Keratinocyte (primary cell): ENCODE measurements at places on chromosomes 5 and 9. TPM values are rescaled to one million over a fixed set of nuclear protein-coding genes. Genes with fewer than 3 reads are reported as not detected.

The CENPK gene
- 3.2 to 15.4 TPM (median 7.4 TPM) in 3 replicates for polyA plus RNA-seq

The TLR4 gene
- polyA plus RNA-seq, result 0.05 to 0.09 TPM (median 0.07 TPM) in 3 replicates

The PPP3R2 gene
- polyA plus RNA-seq, result not detected in 3 replicates

The DROSHA gene
- polyA plus RNA-seq, result 22.2 to 39.9 TPM (median 35.2 TPM) in 3 replicates

The C9orf152 gene
- 0.01 TPM in 1 of 3 replicates, not detected in the others for polyA plus RNA-seq

DNA sequence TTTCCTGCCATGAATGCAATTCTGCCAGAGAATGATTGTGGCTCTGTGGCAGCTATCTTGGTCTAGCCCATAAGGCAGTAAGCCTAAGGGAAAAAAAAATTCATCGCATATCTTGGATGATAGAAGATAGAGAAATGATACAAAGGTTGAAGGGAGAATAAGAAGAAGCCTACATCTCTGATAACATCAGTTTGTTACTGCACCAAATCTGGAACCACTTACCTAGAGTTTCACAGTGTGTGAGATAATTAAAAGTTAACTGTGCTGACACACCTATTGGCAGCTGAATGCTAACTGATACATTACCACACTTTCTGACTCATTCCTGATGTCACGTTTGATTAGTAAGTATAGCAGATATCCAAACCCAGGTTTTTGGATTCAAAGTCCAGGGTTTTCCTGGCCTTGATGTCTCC is 91.6 kb upstream of the TAF11L2 start:
- no peaks in the 10 kb centered on the region for H3K27me3 ChIP-seq
- H3K36me3 ChIP-seq, result no peaks in the 10 kb centered on the region
- peak overlapping the region; percentile 92 for H3K27ac ChIP-seq
- no peak overlapping the region for H3K4me3 ChIP-seq

DNA sequence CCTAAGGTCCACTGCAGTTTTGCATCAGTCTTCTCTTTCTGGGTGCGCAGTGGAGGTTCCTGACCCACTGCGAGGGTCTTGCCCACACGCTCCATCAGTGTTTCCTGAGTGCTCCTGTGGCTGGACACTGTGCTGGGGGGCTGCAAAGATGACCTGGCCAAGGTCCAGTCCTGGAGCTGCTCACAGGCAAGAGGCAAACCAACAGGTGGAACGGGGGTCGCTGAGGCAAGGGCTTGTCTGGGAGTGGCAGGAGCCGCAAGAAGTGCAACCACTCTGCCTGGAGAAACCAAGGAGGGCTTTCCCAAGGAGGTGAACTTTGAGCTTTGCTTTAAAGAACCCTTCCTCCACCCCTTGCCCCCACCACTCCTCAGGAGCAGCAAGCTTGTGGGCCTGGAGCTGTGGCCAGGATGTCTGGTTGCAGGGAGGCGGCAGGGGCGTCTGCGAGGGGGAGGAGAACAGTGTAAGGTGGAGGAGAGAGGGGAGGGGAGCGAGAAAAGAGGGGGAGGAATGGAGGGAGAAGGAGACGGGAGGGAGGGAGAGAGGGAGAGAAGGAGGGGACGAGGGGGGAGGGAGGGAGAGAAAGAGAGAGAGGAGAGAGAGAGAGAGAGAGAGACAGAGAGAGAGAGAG is 444 bp upstream of the CPLX2 start:
- DNase-seq, result no peak
- H3K4me3 ChIP-seq, result no peak overlapping the region
- no peaks in the 10 kb centered on the region for H3K4me1 ChIP-seq
- H3K36me3 ChIP-seq, result no peaks in the 10 kb centered on the region
- no peak overlapping the region for H3K27ac ChIP-seq

GRCh38 chr9:96062854-96063253 is 187.4 kb downstream of the ERCC6L2 start:
- no peak overlapping the region for H3K27ac ChIP-seq
- H3K36me3 ChIP-seq, result no peaks in the 10 kb centered on the region
- H3K4me1 ChIP-seq, result peaks cover 4% of the 10 kb centered on the region

DNA sequence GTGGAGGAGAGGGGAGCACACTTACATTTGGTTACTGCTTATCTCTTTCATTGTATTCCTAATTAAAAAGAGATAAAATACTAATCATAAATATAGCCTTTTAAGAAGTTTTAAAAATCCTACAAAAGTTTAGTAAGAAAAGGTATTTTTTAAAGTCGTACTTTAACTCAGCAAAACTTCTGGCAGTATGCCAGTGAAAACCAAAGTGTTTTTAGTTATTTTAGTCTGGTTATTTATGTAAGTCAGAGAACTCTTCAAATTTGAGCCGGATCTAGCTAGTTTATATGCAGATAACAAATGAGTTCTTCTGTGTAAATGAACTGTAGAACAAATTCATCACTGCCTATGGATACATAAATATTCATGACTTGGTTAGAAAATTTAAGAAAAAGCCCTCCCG is 36.5 kb upstream of the ANKDD1B start:
- H3K27me3 ChIP-seq, result no peaks in the 10 kb centered on the region
- DNase-seq, result no peak
- no peak overlapping the region for H3K4me3 ChIP-seq
- H3K27ac ChIP-seq, result no peak overlapping the region
- no peaks in the 10 kb centered on the region for H3K4me1 ChIP-seq

DNA sequence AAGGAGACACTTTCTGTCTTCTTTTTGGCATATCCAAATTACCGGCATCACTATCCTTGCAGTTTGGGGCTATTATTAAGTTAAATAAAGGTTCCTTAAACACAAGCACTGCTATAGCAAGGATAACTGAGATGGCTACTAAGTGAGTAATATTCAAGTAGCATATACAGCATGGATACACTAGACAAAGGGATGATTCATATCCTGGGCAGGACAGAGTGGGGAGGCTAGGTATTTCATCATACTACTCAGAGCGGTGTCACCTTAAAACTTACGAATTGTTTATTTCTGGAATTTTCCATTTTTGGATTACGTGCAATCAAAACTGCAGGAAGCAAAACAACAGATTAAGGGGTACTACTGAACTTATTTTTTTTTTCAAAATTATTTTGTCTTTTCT is 54.1 kb downstream of the FER start:
- H3K36me3 ChIP-seq, result peaks cover 14% of the 10 kb centered on the region
- DNase-seq, result peak; percentile 49
- no peak overlapping the region for H3K4me3 ChIP-seq
- no peaks in the 10 kb centered on the region for H3K27me3 ChIP-seq

DNA sequence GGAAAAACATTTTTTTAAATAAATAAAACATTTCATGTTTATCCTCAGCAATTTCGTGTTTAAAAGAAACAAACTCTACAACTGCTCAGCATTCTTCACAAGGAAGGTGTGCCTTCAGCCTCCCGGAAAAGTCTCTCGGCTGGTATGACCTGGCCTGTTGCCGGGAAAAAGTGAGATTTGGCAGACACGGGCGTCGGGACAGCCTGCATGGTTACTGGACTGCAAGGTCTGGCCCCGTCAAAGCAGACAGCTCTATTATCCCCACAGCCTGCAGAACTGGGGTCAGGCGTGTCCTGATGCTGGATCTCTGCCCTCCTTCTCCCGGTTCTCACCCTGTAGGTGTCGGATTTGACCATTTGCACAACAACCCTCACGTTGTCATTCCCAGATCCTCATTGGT is 120.3 kb upstream of the SPATA31C2 start:
- H3K4me3 ChIP-seq, result no peak overlapping the region
- H3K36me3 ChIP-seq, result no peaks in the 10 kb centered on the region
- DNase-seq, result no peak
- no peaks in the 10 kb centered on the region for H3K27me3 ChIP-seq

DNA sequence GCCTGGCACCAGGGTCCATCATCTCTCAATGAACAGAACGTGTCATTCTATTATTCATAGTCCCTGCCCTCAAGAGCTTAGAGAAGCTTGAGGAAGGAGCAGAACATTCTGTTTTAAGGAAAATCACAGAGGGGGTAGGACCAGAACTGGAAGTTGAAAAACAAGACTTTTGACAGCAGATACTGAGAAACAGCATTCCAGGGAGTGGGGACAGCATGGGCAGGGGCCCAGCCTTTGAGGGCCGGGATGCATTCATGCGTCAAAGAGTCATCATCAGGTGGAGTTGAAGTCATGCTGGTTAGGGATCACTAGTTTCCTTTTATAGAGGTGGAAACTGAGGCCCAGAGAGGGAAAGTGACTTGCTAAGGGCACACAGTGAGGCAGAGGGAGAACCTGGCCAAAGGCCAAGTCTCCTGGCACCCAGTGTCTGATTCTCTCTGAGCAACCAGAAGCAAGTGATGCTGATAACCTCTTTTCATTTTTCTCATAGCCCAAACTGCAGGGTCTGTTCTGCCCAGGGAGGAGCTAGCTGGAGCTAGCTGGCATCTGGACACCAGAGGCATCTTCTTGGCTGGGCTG is 41.5 kb upstream of the STXBP1 start:
- H3K36me3 ChIP-seq, result peaks cover 8% of the 10 kb centered on the region
- no peaks in the 10 kb centered on the region for H3K27me3 ChIP-seq
- H3K4me1 ChIP-seq, result peaks cover 48% of the 10 kb centered on the region

DNA sequence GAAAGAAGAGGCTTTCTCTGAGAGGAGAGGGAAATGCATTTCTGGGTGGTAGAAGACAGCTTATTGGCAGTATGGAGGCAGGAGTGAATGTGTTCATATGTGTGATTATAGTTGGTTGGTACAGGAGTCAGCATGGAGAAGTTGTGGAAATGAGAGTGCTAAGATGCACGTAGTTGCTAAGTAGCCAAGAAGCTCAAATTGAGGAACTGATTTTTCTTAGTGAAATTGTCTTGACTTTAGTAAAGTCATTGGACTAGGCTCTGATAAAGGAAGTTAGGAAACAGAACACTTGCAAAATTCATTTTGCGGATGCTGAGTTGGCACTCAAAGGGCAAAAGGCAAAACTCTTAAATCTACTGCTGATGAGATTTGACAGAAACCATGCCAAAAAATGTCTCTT is 158.9 kb upstream of the VCAN start:
- H3K4me1 ChIP-seq, result no peaks in the 10 kb centered on the region
- H3K36me3 ChIP-seq, result no peaks in the 10 kb centered on the region
- no peak overlapping the region for H3K4me3 ChIP-seq
- no peaks in the 10 kb centered on the region for H3K27me3 ChIP-seq
- DNase-seq, result no peak
- H3K27ac ChIP-seq, result no peak overlapping the region

GRCh38 chr9:16203729-16204573 is 651.1 kb downstream of the CCDC171 start:
- H3K36me3 ChIP-seq, result no peaks in the 10 kb centered on the region
- H3K4me3 ChIP-seq, result no peak overlapping the region
- DNase-seq, result no peak
- peaks cover 12% of the 10 kb centered on the region for H3K4me1 ChIP-seq
- no peak overlapping the region for H3K27ac ChIP-seq

DNA sequence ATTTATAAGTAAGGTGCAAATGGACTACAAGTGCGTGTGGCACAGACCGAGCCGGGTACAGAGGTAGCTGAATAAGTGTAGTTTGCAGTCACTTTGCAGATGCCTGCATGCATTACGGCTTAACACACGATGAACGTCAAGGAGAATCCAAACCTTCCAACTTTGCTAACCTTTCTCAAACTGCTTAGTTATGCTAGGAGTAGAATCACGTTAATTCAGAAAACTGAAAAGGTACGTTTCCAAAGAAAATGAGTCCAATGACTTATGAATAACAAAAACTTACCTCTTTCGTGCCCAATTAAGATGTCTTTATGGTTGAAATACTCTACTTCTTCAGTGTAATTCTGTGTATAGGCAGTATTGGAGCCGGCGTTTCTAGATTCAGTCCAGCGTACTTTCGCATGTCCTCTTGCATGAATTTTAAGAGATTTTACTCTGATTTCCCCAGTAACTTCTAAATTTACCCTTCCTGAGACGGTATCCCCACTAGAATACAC is 539 bp downstream of the ARRDC3 start:
- DNase-seq, result no peak
- H3K36me3 ChIP-seq, result no peaks in the 10 kb centered on the region
- H3K27me3 ChIP-seq, result no peaks in the 10 kb centered on the region

- peaks cover 21% of the 10 kb centered on the region for H3K36me3 ChIP-seq
- no peak for DNase-seq
- H3K4me3 ChIP-seq, result peak overlapping the region; percentile 74
- H3K27ac ChIP-seq, result peak overlapping the region; percentile 81
- peaks cover 45% of the 10 kb centered on the region for H3K4me1 ChIP-seq
These were observed 2.6 kb downstream of the PDLIM4 start for GRCh38 chr5:132260051-132260450.

DNA sequence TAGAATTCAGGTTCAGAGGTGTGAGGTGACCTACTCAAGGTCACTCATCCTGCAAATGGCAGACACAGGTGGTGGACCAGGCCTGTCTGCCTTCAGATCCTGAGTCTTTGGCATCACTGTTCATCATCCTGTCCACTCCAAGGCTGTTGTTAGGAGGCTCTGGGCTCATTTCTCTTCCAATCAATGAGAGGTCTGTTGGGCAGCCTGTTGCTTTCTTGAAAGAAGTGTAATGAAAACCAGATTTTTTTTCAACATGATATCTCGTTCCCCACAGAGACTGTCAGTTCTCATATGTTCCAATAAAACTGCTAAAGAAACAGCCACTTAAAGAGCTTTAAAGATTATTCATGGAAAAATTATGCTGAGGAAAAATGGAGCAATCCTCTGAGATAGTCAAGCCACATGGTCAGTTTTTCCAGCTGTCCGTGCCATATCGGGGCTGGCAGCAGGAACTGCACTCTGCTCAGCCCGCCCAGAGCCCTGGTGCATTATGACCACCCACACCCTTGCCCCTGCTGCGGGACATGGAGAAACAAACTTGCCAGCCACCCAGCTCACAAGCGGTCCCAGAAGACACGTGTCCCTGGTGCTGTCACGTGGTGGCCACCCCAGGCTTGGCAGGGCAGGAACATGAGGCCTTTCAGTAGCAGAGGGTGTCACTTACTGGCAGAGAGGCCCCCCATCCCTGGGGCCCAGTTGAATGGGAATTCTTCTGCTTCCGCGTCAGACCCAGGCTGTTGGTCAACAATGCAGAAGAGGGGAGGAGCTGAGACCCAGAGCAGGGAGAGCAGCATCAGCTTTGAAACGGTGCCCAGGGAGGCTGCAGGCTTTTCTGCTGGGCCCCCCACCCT is 63.7 kb upstream of the ANGPTL2 start:
- no peak overlapping the region for H3K4me3 ChIP-seq
- no peak overlapping the region for H3K27ac ChIP-seq
- no peaks in the 10 kb centered on the region for H3K27me3 ChIP-seq
- no peaks in the 10 kb centered on the region for H3K36me3 ChIP-seq

- no peaks in the 10 kb centered on the region for H3K36me3 ChIP-seq
- no peak overlapping the region for H3K4me3 ChIP-seq
- no peaks in the 10 kb centered on the region for H3K4me1 ChIP-seq
These were observed 40.6 kb downstream of the ZNF484 start for GRCh38 chr9:92837191-92837590.

DNA sequence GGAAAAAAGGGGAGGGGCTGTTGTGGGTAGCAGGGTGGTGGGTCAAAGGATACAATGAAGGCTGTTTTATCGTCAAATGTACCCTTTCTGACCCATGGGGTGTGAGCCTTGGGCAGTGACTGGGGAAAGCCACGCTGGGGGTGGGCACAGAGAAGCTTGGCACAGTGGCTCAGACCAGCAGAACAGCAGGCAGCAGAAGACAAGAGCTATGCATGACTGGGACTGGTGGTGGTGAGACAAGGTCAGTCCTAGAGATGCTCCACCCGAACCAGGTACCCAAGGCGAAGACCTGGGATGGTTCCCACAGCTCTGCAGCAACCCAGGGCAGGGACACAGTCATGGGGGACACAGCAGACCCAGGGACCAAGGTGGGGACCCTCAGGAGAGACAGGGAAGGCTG is 38.3 kb downstream of the BICD2 start:
- H3K4me1 ChIP-seq, result peaks cover 57% of the 10 kb centered on the region
- no peak for DNase-seq
- peaks cover 63% of the 10 kb centered on the region for H3K36me3 ChIP-seq
- no peaks in the 10 kb centered on the region for H3K27me3 ChIP-seq
- H3K4me3 ChIP-seq, result no peak overlapping the region

- no peak for DNase-seq
- H3K36me3 ChIP-seq, result no peaks in the 10 kb centered on the region
- no peaks in the 10 kb centered on the region for H3K4me1 ChIP-seq
- no peak overlapping the region for H3K4me3 ChIP-seq
These were observed 85.0 kb downstream of the SGCD start for GRCh38 chr5:156411957-156412356.
